ENCODE measurements at places on chromosomes 7 and 10. TPM values are rescaled to one million over a fixed set of nuclear protein-coding genes. Genes with fewer than 3 reads are reported as not detected.

ABCB4 gene
- under 0.01 TPM for total RNA-seq

MYH16 gene
- total RNA-seq: not detected

DPP6 gene
- total RNA-seq: 4.2 TPM

ASAH2 gene
- under 0.01 TPM for total RNA-seq

PNLIPRP2 gene
- total RNA-seq: not detected

CAV1 gene
- 175 TPM for total RNA-seq

HOXA6 gene
- total RNA-seq: 3.1 TPM
